ENCODE measurements at places on chromosomes 11 and 22.

DNA sequence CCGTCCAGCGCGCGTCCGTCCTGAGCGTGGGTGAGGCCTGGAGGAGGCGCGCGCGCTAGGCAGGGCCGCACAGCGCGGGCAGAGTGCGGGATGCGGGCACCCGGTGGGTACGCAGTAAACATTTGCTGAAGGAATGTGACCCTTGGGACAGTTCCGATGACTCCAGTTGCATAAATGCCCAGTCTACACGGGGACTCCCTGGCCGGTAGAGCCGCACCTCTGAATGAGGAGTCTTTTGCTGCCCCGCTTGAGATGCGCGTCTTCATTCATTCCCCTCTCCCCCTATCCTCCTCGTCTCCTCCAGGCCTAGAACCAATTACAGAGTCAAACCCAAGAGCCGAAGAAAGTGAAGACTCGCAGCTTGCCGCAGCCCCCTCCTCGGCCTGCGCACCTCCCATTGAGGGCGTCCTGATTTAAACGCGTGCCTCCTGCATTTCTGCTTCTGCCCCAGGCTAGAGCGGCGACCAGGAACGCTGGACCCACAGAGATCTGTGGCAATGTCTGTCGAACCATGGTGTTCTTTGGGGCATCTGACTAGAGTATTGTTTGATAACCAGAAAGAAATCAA is 729 bp upstream of the CHKB start:
- H3K4me3 ChIP-seq, result peak overlapping the region; percentile 55
- H3K27me3 ChIP-seq, result no peaks in the 10 kb centered on the region
- DNase-seq, result no peak
- no peak overlapping the region for H3K27ac ChIP-seq

- no peaks in the 10 kb centered on the region for H3K27me3 ChIP-seq
- no peaks in the 10 kb centered on the region for H3K36me3 ChIP-seq
- no peak for DNase-seq
- H3K4me3 ChIP-seq, result no peak overlapping the region
- H3K27ac ChIP-seq, result no peak overlapping the region
- H3K4me1 ChIP-seq, result no peaks in the 10 kb centered on the region
Observed at GRCh38 chr11:60343094-60343704, 16.1 kb downstream of the MS4A6E start.

- no peaks in the 10 kb centered on the region for H3K4me1 ChIP-seq
- H3K4me3 ChIP-seq, result peak overlapping the region; percentile 69
- H3K27ac ChIP-seq, result no peak overlapping the region
- peaks cover 5% of the 10 kb centered on the region for H3K36me3 ChIP-seq
- DNase-seq, result no peak
Observed at GRCh38 chr11:57668434-57668782, 494 bp downstream of the ZDHHC5 start.

DNA sequence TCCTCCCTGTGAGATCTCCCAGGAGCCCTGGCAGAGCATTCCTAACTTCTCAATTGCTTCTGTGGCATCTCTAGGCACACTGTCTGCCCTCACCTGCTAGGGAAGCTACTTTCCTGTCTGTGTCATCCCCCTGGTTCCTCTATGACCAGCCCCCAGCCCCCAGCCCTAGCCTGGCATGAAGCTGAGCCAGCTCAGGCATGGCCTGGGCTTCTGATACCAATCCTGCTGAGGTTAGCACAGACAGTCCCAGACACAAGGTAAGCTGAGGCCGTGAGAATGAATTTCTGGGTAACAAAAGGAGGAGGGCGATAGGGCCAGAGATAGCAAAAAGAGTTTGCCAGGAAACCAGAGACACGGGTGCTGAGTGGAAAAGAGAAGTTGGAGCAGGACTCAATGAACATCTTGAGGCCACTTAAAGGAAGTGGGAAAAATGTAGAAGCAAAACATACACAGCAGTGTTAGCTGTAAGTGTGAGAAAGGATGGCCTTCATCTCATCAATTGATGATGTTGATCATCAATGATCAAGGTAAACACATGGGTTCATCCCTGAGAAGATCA is 87.6 kb upstream of the PICALM start:
- no peak for DNase-seq
- 0 out of 2 replicates have a peak, but pooled peaks cover 2% of the 10 kb centered on the region for H3K4me1 ChIP-seq
- no peak overlapping the region for H3K4me3 ChIP-seq

- no peak for DNase-seq
- no peak overlapping the region for H3K27ac ChIP-seq
- no peak overlapping the region for H3K4me3 ChIP-seq
- no peaks in the 10 kb centered on the region for H3K27me3 ChIP-seq
Observed at GRCh38 chr11:68560216-68560615, 99.7 kb downstream of the PPP6R3 start.

- no peak overlapping the region for H3K27ac ChIP-seq
- no peaks in the 10 kb centered on the region for H3K27me3 ChIP-seq
- no peak for DNase-seq
- no peaks in the 10 kb centered on the region for H3K4me1 ChIP-seq
Observed at GRCh38 chr11:111148953-111149352, 96.6 kb upstream of the POU2AF2 start.

DNA sequence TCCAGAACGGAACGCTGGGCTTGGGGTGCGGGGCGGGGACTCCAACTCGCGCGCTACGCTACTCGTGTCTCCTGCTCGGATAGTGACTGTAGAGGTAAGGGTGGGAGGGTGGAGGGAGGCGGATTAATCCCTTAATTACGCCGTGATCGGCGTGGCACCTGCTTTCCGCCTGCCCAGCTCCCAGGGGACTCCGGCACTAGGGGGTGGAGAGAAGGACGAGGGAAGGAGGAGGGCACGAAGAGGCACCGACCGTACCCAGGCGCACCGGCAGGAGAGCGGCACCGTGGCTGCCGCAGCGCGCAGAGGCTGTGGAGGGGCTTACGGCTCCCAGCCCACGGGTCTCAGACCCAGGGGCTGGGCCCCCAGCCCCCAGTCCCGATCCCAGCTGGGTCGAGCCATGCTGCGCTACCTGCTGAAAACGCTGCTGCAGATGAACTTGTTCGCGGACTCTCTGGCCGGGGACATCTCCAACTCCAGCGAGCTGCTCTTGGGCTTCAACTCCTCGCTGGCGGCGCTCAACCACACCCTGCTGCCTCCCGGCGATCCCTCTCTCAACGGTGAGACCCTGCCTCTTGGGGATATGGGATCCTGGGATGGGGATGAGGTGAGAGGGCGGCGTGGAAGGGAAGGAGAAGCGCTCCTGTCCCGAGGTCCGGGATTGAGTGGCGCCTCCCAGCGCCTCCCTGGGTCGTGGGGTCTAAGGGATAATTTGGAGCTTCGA is at the start of gene ROBO3:
Gene ROBO3, plus strand, starts transcription at position 252 of the 721 bp plus-strand sequence. Its CDS starts 146 bp downstream, at position 398.
- H3K4me1 ChIP-seq, result peaks cover 8% of the 10 kb centered on the region
- H3K4me3 ChIP-seq, result no peak within 1 kb of the TSS
- H3K27me3 ChIP-seq, result peaks cover 95% of the 10 kb centered on the region
- DNase-seq, result no peak
- no peak within 1 kb of the TSS for H3K27ac ChIP-seq
- H3K36me3 ChIP-seq, result no peaks in the 10 kb centered on the region

- DNase-seq, result no peak
- no peak within 1 kb of the TSS for H3K4me3 ChIP-seq
- no peak within 1 kb of the TSS for H3K27ac ChIP-seq
- H3K36me3 ChIP-seq, result no peaks in the 10 kb centered on the region
Observed at GRCh38 chr22:18905540-18906409, at the start of gene DGCR6. Gene DGCR6 (plus strand): TSS chr22:18906320. CDS start chr22:18906375, 55 bp downstream.

- 0 out of 2 replicates have a peak, but pooled peaks cover 3% of the 10 kb centered on the region for H3K4me1 ChIP-seq
- no peak overlapping the region for H3K27ac ChIP-seq
- DNase-seq, result no peak
- no peaks in the 10 kb centered on the region for H3K36me3 ChIP-seq
Observed at GRCh38 chr11:132728026-132728425, 804.3 kb downstream of the OPCML start.

GRCh38 chr11:122342089-122342744 is 226.2 kb upstream of the BLID start:
- H3K36me3 ChIP-seq, result no peaks in the 10 kb centered on the region
- no peak for DNase-seq
- no peaks in the 10 kb centered on the region for H3K4me1 ChIP-seq
- no peaks in the 10 kb centered on the region for H3K27me3 ChIP-seq
- H3K4me3 ChIP-seq, result no peak overlapping the region

DNA sequence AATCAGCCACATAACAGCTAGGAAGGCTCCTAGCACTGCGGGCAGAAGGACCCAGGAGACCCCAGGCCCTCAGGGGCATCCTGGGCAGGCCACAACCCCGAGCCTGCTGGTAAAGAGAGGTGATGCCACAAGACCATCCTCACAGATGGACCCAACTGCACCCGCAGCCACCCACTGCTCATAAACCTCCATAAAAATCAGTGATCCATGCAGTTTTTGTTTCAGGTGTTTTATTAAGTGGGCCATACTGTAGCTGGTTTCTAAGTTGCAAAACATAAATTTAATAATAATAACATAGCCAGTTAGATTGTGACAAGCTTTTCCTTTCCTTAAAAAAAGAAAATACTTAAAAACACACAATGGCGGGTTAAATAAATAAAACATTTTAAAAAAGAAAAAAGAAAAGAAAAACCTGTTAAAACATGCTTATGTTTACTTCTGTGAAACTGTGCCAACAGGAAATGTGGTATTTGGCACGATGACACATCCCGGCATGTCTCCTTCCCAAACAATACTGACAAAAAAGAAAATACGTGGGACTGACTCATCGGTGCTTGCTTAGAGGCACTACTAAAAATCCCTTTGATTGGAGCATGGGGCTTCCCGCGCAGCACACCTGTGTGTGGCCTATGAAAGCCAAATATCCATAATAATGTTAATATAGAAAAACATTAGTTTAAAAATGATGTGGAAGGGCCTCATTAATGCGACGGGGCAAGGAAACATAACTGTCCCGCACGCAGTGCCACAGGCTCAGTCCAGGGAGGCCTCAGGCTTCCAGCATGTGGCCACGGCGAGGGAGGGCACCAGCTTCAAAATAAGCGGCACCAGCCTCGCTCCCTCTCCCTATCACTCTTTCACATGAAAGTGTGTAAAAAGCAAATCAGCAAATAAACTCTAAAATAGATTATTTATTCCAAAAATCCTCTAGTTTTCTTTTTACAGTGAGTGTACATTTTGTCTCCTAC is 47.5 kb upstream of the SCUBE2 start:
- H3K4me1 ChIP-seq, result no peaks in the 10 kb centered on the region
- H3K4me3 ChIP-seq, result no peak overlapping the region
- no peak for DNase-seq
- no peak overlapping the region for H3K27ac ChIP-seq
- H3K36me3 ChIP-seq, result peaks cover 17% of the 10 kb centered on the region
- H3K27me3 ChIP-seq, result no peaks in the 10 kb centered on the region

DNA sequence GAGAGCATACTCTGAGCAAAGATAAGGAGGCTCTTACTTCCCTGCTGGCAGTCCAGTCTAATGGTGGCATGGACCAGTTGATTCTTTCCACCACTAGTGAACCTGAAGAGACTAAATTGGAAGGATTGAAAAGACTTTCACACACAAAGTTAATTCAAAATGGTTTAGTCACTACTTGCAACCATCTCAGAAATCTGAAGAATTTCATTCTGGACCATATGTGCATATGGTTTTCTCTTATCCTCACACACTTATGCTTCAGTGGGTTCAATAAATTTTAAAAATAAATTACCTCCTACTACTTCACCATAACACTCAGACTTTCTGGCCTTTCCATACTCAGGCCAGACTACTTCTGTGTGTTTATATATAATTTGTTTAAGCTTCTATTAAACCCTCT is 44.7 kb downstream of the CADM1 start:
- no peaks in the 10 kb centered on the region for H3K36me3 ChIP-seq
- H3K27me3 ChIP-seq, result no peaks in the 10 kb centered on the region
- H3K4me3 ChIP-seq, result no peak overlapping the region
- H3K4me1 ChIP-seq, result peaks cover 1% of the 10 kb centered on the region

DNA sequence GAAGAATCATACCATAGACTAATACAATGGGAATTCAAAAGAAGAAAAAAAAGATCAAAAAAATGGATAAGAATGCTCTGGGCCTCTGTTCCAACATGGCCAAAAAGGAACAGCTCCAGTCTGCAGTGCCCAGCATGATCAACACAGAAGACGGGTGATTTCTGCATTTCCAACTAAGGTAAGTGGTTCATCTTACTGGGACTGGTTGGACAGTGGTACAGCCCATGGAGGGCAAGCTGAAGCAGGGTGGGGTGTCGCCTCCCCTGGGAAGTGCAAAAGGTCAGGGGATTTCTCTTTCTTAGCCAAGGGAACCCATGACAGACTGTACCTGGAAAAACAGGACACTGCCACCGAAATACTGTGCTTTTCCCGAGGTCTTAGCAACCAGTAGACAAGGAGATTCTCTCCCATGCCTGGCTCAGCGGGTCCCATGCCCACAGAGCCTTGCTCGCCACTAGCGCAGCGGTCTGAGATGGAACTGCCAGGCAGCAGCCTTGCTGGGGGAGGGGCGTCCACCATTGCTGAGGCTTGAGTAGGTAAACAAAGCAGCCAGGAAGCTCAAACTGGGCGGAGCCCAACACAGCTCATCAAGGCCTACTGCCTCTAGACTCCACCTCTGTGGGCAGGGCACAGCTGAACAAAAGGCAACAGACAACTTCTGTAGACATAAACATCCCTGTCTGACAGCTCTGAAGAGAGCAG is 428.4 kb downstream of the MN1 start:
- H3K27me3 ChIP-seq, result no peaks in the 10 kb centered on the region
- H3K36me3 ChIP-seq, result no peaks in the 10 kb centered on the region
- no peaks in the 10 kb centered on the region for H3K4me1 ChIP-seq
- peak; percentile 81 for DNase-seq
- no peak overlapping the region for H3K4me3 ChIP-seq

DNA sequence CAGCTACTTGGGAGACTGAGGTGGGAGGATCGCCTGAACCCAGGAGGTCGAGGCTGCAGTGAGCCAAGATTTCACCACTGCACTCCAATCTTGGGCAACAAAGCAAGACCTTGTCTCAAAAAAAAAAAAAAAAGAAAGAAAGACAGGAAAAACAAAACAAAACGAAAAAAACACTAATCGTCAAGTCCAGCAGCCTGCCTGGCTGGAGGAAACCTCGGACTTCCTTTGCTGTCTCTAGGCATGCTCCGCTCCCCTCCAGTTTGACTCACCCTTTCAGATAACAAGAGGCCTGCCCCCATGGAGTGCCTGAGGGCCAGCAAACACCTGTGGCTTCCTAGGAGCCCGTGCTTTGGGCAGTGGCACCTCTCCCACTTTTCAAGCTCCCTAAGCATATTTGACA is 28.8 kb upstream of the CHKA start:
- H3K36me3 ChIP-seq, result no peaks in the 10 kb centered on the region
- H3K27me3 ChIP-seq, result no peaks in the 10 kb centered on the region
- H3K4me1 ChIP-seq, result no peaks in the 10 kb centered on the region
- no peak for DNase-seq

DNA sequence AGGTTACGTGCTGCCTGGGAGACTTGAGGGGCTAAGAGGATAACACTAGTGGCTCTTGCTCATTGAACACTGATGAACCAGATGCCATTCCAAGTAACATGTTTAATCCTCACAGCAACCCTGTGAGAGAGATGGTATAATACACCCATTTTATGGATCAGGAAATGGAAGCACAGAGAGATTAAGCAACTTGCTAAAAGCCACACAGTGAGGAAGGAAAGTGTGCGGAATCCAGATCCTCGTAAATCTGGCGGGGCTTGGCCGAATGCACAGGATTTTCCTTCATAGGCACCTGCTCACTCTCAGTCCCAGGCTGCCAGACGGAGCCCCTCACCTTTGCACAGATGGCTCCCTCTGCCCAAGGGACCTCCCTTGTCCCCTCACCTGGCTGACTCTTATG is 7.7 kb upstream of the FOSL1 start:
- peaks cover 1% of the 10 kb centered on the region for H3K4me1 ChIP-seq
- DNase-seq, result no peak
- no peak overlapping the region for H3K4me3 ChIP-seq
